ENCODE measurements at places on chromosomes 3 and 15.

DNA sequence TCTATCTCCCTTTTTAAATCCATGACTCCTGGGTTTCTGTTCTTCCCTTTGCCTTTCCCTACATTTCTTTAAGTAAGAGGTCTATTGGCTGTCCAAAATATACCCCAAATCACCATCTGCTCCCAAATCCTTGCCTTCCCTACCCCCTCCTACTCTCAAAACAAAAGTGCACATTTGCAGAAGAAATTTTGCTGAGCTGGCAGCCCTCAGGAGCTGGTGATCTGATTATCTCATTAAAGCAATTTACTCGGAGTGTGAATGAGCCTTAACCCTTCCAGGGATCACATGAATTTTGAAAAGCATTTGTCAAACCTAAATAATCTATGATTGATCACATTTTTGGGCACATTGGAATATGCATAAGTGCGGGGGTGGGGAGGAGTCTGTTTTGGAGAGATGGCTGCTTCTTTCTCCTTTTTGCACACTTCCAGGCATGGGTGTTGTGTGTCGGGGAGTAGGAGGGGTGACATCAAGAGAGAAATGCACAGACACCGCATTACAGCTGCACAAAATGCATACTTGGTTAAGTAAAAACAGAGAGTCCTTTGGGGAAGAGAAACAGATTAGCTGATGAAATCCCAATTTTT is 892.6 kb downstream of the TUSC7 start:
- DNase-seq: no peak

- no peak for DNase-seq
Observed at GRCh38 chr3:160919942-160920341, 163.9 kb downstream of the PPM1L start.

DNA sequence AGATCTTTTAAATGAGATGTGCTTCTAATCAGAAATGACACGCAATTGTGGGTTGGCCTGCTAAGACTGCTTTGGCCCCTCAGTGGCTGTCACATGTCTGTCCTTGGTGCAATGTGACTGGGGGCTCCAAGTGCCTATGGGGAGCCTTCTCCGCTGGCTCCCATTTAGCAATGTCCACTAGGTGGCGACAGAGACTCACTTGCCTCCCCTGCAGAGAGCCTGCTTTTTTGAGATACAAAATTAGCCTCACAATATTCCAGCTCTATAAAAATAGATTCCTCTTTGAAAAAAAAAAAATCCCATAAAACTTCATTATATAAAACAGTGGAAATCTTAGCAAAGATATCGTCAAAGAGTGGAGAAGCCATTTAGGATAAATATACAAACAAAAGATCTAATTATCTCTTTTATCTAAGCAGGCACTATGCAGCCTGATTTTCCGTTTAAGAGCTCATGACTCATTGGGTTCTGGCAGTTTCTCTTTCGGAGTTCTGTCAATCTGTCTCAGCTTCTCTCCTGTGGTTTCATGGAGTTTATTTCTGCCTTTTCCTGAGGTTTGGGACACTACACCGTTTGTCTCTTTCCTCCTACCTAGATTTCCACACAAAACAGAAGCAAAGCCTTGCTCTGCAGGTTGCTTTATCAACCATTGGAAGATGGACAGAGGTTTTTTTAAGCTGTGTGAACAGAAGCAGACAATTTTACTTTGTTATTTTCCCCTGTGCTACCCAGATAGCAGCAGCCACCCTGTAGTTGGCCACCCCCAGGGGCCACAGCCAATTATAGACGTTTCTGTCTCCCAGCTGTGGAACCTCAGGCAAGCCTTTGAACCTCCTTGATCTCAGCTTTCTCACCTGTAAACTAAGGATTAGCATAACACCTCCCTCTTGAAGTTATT is 68.4 kb upstream of the TNFAIP8L3 start:
- peak; percentile 75 for DNase-seq

GRCh38 chr3:122148941-122149627 is 34.4 kb upstream of the CASR start:
- no peak for DNase-seq

DNA sequence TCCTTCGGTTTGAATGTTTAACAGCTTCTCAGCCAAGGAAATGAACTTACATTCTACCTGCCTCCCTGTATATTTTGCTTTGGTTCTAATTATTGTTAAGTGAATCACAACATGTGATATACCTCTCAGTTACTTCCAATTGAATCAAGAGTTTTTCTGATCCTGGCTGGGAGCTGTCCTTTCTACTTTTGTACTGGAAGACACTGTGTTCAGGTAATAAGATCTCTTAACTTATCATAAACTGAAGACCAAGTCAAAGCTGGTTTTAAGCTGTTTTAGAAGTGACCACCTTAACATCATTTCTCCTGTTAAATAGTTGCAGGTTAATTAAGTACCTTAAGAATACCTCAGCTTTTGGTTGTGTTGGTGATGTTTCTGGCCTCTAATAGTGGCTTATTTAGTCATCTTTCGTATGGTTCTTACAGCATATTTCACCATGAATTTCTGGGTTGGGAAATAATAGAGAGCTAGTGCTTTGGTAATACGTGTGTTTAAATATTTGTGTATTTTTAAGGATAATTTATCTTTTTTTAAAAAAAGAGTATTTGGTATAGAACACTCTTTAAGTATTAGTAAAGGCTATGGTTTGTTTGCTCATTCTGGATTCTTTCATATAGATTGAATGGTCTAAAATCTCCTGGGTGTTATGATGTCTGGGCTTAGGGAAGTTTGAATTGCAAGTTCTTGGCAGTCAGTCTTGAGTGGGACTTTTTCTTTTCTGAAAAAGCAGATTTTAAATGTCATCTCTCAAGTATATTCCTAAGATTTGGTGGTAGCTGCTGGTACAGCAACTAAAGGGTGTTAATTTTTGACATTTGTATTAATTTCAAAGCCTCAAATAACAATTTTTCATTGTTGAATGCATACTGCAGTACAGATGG is 1.6 kb downstream of the RAB8B start:
- DNase-seq: no peak

GRCh38 chr3:195395208-195395816 is 47.5 kb downstream of the ACAP2 start:
- DNase-seq: no peak

- no peak for DNase-seq
Observed at GRCh38 chr3:17752436-17752835, 10.0 kb upstream of the TBC1D5 start.

DNA sequence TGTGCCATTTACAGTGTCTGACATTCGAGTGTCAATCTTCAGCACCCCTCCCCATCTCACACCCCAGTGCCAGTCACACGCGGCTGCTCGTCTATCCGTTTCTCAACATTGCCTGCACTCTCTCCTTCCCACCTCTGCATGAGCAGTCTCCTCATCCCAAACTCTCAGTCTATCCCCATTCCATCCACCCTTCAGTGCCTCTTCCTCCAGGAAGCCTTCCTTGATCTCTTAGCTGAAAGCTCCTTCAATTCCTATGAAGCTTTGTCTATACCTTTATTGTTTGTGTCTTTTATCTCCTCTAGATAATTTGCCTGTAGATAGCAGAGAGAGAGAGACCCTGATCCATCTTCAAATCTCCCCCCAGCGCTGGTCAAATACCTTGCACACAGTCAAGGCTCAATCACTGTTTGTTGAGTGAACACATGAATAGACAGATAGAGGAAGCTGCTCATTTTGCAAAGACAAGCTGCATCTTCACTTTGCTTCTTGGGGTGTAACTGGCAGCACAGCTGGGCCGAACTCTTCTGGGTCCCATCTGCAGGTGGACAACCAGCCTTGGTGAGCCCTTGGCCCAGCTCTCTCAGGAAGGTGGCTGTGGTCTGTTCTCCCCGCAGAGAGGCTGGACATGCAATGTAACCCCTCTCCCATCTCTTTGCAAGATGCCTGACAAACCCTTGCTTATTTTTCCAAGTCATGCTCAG is 52.8 kb downstream of the ITGA11 start:
- DNase-seq: no peak

GRCh38 chr3:188559072-188559429 is 405.1 kb downstream of the LPP start:
- DNase-seq: no peak
